ENCODE measurements at places on chromosomes 11 and 22.

GRCh38 chr11:86192519-86193257, 51.9 kb upstream of the EED start:
- DNase-seq, result no peak

DNA sequence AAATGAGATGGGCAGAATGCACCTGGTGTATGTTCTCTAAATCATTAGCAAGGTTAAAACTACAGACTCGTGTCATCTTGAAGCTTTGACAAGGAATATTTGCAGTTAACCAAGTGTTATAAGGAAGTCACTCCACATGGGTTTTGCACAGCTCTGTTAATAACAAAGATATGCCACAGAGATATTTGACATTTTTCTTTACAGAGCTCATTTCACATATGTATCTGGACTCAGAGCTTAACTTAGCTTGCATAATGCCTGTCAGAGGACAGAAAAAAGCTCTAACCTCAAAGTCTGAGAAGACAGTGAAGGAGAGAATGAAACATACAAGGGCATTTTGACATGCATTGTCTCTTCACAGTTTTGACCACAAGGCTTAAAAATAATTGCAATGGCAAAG, 105.5 kb downstream of the C11orf87 start:
- no peak for DNase-seq

GRCh38 chr11:69509381-69509780, 27.9 kb downstream of the LINC01488 start:
- DNase-seq, result no peak

- no peak for DNase-seq
Measured at GRCh38 chr11:326842-327580, 6.4 kb upstream of the IFITM3 start.

DNA sequence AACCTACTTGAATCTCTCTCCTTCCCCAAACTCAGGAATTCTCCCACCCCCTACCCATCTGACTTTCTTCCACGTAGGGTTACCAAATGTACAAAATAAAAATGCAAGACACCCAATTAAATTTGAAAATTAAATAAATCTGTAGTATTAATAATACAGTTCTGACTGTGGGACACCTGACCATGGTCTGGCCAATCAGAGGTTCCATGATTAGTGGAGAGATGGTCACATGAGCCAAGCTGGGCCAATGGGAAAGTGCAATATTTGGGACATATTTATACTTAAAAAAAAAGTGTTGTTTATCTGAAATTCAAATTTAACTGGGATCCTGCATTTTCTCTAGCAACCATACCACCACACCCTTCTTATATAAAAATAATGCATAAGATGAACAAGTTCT, 29.8 kb upstream of the ASPHD2 start:
- no peak for DNase-seq

- DNase-seq, result no peak
Measured at GRCh38 chr11:59176330-59176729, 4.4 kb downstream of the DTX4 start.

DNA sequence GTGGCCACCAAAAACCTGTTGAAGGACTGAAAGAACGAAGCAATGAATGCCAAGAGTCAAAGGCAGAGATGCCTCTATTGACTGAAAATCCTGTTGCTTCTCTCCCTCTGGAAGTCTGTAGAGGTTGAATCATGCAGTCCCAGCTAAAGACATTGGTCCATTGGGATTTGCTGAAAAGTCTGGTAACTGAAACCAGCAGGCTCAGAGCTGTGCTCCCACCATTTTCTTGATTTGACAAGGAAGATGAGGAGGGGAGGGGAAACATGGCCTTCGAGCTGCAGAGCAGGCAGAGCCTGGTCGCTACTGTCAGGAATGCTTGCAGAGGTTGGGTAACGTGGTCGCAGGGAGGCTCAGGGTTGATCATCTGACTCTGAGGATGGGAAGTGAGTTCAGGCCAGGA, 72.8 kb upstream of the CSNK2A3 start:
- DNase-seq, result no peak

DNA sequence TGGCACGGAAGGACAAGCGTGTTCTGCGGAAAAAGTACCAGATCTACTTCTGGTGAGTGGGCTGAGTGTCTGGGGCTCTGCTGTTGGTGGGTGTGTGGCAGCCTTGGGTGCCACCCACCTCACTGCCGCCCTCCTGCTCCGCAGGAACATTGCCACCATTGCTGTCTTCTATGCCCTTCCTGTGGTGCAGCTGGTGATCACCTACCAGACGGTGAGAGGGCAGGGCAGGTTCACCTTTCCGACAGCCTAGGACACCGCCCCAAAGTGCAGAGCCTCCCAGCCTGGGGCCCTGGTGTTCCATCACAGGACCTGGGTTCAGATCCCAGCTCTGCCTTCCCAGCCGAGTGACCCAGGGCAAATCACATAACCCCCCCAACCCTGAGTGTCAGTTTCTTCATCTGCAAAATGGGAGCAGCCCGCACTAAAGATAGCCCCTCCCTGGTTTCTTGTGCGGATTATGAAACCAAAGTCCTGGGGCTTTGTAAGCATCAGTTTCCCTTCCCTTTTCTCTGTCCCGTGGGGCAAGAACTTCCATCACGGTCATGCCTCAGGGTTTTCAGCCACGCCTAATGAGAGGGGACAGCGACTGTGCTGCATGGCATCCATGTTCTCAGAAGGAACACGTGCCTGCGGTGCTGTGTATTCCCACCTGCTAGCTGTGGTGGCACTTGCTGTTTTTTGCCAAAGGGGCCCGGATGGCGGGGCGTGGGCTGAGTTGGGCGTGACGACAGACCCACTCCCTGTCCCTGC, 9.8 kb upstream of the TAGLN start:
- DNase-seq, result peak; percentile 47

DNA sequence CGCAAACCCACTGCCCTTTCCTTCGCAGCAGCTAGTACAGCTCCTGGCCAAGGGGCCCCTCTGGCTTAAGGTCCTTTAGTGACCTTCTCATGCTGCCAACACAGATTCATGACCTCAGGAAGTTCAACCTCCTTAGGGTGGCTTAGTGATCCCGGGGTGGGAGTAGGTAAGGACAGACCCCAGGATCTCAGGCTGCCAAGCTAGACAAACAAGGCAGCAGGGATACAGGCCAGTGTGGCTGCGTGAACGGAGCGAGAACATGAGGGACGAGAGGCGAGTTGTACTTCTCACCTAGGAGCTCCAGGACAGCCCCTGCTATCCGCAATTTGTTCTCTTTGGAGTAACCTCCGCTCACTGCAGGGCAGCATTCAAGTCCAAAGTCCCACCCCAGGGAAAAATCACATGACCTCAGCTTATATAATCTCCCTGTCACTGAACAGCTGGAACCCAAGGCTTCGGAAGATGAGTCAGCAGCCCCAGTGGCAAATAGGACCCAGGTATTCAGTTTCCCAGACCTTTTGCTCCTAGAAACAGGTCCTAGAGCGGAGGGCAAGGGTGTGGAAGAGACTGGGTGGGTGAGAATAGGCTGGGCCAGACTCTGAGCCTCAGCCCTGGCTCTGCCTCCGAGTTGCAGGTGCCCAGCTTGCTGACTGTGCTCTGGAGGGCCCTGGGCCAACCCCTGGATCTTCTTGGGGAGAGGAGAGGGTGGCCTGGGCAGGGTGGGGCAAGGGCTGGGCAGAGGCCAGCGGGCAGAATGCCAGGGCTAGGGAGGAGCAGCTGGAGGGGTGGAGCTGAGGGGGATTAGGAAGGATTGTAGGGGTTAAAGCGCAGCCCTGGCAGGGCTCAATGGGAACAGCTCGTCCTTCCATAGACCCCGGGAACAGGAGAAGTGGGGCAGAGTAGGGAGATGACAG, 13.1 kb downstream of the USP2 start:
- no peak for DNase-seq

- no peak for DNase-seq
Measured at GRCh38 chr22:49646876-49647275, 180.8 kb downstream of the BRD1 start.

- no peak for DNase-seq
Measured at GRCh38 chr22:49678842-49679170, 148.9 kb downstream of the BRD1 start.

GRCh38 chr22:26740253-26740652, 82.9 kb downstream of the MIAT start:
- no peak for DNase-seq

- no peak for DNase-seq
Measured at GRCh38 chr22:32887324-32887980, 85.9 kb downstream of the TIMP3 start.

- DNase-seq, result no peak
Measured at GRCh38 chr11:128840783-128841182, 26.3 kb downstream of the KCNJ1 start.
